ENCODE measurements at places on chromosomes 11 and 22. TPM values are rescaled to one million over a fixed set of nuclear protein-coding genes. Genes with fewer than 3 reads are reported as not detected.
A peak's percentile ranks its signal among the peaks of the same experiment; 100 is the strongest.

Gene KCNK4
- 0.31 TPM for total RNA-seq

Gene RHBDD3
- total RNA-seq: 45.4 TPM

Gene CADM1
- 142 TPM for total RNA-seq

Gene NLRP6
- total RNA-seq: not detected

Gene GLYAT
- 0.09 TPM for total RNA-seq

GRCh38 chr11:18248561-18248960 is at the start of gene SAA2:
SAA2 (minus strand) TSS chr11:18248668; CDS start chr11:18248011, 657 bp downstream.
- ATAC-seq: no peak

- peak; percentile 40 for ATAC-seq
Observed at GRCh38 chr22:38177926-38178604, 3.6 kb downstream of the PLA2G6 start.

GRCh38 chr22:45960477-45961386 is 16.2 kb downstream of the WNT7B start:
- ATAC-seq: no peak

GRCh38 chr11:129505266-129505665 is 129.6 kb downstream of the BARX2 start:
- ATAC-seq: no peak

- ATAC-seq: no peak
Observed at GRCh38 chr11:49499117-49499516, 290.7 kb upstream of the FOLH1 start.

GRCh38 chr11:122430490-122430889 is 225.0 kb upstream of the UBASH3B start:
- ATAC-seq: no peak
